ENCODE measurements at places on chromosomes 5 and 9.

GRCh38 chr5:5306696-5307095 is 115.8 kb upstream of the ICE1 start:
- no peak for DNase-seq

GRCh38 chr5:85388770-85389169 is 1004.1 kb upstream of the EDIL3 start:
- no peak for DNase-seq

- no peak for DNase-seq
These were observed 49.8 kb downstream of the ALDH1A1 start for GRCh38 chr9:72903103-72903502.

GRCh38 chr9:35905051-35905781 is 786 bp upstream of the HRCT1 start:
- no peak for DNase-seq

GRCh38 chr5:106127341-106127781 is 1543.4 kb downstream of the EFNA5 start:
- DNase-seq = no peak

GRCh38 chr5:84564321-84565075 is 179.8 kb upstream of the EDIL3 start:
- DNase-seq = no peak

DNA sequence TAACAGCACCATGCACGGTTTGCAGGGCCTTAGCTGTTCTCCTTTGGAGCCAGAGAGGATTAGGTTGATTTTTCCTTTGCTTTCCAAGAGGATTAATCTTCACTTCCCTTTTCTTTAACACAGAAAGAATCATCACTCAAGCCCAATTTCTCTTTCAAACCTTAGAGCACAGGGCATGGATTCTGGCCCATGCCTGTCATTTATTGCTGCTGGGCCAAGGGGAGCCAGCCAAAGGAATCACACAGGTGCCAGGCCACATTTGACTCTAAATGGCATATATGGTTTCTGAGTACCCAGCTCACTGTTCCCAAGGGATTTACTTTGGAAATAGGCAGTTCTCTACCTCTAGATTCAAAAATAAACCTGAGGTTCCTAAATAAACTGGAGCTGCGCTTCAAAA is 58.3 kb downstream of the FBXL7 start:
- no peak for DNase-seq

DNA sequence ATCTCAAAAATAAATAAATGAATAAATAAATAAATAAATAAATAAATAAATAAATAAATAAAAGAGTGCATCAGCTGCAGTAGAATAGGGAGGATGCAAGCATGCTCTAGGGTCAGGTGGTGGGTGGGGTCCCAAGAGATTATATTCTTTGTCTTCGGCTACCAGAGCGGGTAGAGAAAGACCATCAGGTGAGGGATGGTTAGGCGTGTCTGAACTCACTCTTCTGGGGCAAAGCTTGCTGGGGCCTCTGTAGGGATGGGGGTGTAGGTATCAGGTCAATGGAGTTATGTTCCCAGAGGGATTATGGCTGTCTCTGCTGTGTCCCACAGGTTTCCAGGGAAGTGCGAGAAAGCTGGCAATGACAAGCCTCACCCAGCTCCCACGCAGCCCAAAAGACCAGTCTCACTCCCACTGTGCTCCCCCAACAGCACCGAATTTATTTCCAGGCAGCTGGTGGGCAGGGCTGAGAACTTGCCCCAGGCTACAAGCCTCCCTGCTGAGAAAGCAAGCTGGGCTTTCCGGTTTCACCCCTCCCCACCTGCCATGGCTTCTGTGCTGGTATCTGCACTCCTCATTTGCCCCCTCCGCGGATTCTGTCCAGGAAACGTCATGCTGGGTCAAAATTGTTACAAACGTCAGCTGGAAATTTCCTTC is 180.8 kb downstream of the LURAP1L start:
- DNase-seq = no peak

- no peak for DNase-seq
These were observed 46.6 kb upstream of the PCA3 start for GRCh38 chr9:76717613-76718012.

- no peak for DNase-seq
These were observed 6.7 kb downstream of the PITX1 start for GRCh38 chr5:135027266-135027696.

DNA sequence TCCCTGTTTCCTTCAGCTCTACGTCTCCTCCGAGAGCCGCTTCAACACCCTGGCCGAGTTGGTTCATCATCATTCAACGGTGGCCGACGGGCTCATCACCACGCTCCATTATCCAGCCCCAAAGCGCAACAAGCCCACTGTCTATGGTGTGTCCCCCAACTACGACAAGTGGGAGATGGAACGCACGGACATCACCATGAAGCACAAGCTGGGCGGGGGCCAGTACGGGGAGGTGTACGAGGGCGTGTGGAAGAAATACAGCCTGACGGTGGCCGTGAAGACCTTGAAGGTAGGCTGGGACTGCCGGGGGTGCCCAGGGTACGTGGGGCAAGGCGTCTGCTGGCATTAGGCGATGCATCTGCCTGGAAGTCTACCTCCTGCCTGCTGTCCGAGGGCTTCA is 27.7 kb downstream of the ABL1 start:
- DNase-seq = no peak

- no peak for DNase-seq
These were observed 9.9 kb downstream of the MLANA start for GRCh38 chr9:5900622-5901021.

DNA sequence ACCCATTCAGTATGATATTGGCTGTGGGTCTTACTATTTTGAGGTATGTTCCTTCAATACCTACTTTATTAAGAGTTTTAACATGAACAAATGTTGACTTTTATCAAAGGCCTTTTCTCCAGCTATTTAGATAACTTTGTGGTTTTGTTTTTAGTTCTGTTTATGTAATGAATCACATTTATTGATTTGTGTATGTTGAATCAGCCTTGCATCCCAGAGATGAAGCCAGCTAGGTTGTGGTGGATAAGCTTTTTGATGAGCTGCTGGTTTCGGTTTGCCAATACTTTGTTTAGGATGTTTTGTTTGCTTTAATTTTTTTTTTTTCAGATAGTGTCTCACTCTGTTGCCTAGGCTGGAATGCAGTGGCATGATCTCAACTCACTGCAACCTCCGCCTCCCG is 609.0 kb upstream of the COX7C start:
- no peak for DNase-seq

GRCh38 chr9:128081056-128081455 is 13.0 kb downstream of the SLC25A25 start:
- DNase-seq = no peak

- DNase-seq = no peak
These were observed 617.8 kb upstream of the DMAC1 start for GRCh38 chr9:8417341-8417740.

DNA sequence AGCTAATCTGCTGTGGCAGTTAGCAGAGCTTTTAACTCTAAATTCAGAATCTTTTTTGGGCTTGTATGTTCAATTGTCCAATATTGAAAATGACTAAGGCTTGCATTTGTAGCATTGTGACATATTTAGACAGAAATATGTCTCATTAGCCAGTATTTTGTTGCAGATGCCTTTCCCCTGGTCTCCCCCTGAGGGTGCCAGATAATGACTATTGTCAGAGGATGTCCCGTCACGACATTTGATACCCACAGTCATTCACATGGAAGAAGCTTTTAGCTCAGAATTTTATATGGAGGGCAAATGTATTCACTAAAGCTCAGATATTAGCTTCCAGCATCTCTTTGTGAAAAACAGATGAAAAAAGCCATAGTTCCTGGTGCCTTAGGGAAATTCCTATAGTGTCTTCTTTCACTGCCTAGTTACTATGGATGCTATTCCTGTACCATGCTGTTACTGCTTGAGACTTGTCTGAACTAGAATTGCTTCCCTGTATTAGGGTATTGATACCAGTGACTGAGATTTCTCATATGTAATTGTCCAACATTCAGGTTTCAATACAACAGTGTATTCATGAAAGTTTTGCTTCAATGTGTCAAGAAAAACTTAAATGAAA is 96.2 kb downstream of the CCDC192 start:
- no peak for DNase-seq

GRCh38 chr5:54942064-54942778 is 43.2 kb downstream of the ESM1 start:
- DNase-seq = no peak

GRCh38 chr5:159886296-159886695 is 30.0 kb upstream of the ADRA1B start:
- DNase-seq = no peak

DNA sequence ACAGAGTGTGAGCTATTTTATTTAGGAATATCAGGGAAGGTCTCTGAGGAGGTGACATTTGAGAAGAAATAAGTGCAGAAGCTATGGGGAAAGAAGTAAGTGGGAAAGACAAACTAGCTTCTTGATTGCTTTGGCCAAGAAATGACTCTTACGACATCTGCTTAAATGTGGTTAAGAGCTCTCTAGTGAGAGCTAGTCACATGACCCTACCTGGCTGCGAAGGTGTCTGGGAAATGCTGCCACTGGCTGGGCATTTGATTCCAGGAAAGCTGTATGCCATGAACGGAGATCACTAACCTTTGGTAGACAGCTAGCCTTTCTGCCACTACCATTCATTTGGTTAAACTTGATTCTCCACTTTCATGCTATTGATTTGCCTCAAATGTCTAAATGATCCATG is 80.1 kb downstream of the KIAA0825 start:
- DNase-seq = no peak

GRCh38 chr9:1005043-1005667 is 28.7 kb downstream of the DMRT3 start:
- peak; percentile 49 for DNase-seq

- DNase-seq = no peak
These were observed 104.3 kb downstream of the NFIB start for GRCh38 chr9:14209399-14210345.

GRCh38 chr9:128706671-128707381 is 4.5 kb downstream of the PKN3 start:
- no peak for DNase-seq

- no peak for DNase-seq
These were observed 3.3 kb downstream of the OTULINL start for GRCh38 chr5:14584848-14585247.

GRCh38 chr5:135869276-135869675 is 26.4 kb downstream of the IL9 start:
- DNase-seq = no peak

GRCh38 chr5:168291342-168291963 is at the start of gene WWC1:
Gene WWC1 (plus strand): TSS chr5:168291645. CDS start chr5:168292153, 508 bp downstream.
- DNase-seq = no peak

DNA sequence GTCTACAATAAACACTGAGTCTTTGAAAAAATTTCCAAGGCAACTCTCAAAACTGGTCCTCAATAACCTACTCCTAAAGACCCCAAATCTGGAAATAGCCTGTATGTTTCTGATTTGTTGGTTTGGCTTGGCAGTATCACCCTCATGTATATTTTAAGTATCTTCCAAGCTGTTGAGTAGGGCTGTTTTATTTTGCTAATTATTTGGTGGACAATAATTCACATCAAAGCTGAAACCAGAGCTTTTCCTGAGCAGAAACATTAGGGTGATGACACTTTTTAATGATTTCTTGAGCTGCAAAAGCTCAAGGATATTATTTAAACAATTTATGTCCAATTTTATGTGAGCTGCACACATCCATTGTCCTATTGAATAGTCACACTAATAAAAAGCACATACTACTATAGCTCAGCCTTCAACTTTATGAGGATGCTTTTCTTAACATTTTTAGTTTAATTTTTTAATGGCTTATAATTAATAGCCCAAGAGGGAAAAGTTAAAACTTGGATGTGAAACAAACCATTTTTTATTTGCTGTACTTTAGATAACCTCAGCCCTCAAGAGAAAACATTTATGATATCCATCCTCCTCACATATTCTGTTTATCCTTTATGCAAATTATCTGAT is 393.1 kb downstream of the TAF11L14 start:
- DNase-seq = no peak

DNA sequence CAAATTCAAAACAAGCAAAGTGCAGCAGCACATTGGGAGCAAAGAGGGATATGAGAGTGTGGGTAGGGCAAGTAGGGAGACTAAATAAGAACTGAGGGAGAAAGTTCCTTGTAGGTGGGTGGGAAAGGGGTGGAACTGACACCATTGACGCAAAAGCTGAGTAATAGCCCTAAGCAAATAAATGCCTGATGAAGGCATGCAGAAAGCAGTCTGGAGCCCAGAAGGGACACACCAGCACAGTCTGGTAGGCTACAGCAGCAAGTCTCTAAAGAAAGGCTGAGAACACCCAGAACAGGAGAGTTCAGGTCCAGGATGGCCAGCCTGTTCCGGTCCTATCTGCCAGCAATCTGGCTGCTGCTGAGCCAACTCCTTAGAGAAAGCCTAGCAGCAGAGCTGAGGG is at the start of gene INSL4:
TSS of gene INSL4 (plus strand) at position 208 of the 400 bp plus-strand sequence. CDS start at position 313, 105 bp downstream.
- DNase-seq = no peak
